Activated CD8-positive, alpha-beta memory T cell treated with anti-CD3 and anti-CD28 coated beads for 24 hours (primary cell): ENCODE measurements at places on chromosomes 2 and 18.

- DNase-seq: no peak
These were observed 1281.7 kb upstream of the CELF4 start for GRCh38 chr18:38847326-38847725.

DNA sequence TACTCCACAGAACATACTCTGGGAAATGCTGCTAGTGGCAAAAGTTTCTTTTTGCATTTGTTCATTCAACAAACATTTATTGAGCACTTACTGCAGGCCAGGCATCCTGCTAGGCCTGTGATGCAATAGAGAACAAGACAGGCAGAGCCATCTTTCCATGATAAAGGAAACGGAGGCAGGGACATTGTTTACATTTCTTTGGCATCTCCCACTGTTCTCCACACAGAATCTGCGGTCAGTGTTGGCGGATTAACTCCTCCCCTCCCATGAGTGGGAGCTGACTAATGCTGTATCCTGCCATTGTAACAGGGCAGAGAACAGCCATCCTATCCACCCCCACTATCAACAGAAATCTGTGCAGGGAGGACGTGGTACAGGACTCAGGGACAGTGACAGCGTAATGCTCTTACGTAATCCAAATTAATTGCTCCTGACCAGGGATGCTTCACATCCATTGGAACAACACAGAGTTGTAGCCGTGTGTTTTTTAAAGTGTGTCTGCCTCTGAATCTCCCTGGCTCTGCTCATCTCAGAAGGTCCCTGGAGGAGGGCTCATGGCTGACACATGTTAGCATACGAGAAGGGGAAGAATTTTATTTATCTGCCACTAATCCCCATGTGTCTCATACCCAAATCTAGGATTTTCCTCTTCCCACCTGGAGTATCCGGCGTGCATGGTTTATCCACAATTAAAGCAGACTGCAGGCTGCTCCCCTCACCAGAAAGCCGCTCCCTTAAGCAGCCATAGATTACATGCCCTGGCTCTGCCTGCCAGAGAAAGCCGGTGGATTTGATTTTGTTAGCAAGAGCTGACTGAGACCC lies 32.3 kb downstream of the STEAP3 start:
- no peak for DNase-seq

GRCh38 chr2:7749895-7750559 lies 832.8 kb downstream of the RNF144A start:
- DNase-seq: no peak

DNA sequence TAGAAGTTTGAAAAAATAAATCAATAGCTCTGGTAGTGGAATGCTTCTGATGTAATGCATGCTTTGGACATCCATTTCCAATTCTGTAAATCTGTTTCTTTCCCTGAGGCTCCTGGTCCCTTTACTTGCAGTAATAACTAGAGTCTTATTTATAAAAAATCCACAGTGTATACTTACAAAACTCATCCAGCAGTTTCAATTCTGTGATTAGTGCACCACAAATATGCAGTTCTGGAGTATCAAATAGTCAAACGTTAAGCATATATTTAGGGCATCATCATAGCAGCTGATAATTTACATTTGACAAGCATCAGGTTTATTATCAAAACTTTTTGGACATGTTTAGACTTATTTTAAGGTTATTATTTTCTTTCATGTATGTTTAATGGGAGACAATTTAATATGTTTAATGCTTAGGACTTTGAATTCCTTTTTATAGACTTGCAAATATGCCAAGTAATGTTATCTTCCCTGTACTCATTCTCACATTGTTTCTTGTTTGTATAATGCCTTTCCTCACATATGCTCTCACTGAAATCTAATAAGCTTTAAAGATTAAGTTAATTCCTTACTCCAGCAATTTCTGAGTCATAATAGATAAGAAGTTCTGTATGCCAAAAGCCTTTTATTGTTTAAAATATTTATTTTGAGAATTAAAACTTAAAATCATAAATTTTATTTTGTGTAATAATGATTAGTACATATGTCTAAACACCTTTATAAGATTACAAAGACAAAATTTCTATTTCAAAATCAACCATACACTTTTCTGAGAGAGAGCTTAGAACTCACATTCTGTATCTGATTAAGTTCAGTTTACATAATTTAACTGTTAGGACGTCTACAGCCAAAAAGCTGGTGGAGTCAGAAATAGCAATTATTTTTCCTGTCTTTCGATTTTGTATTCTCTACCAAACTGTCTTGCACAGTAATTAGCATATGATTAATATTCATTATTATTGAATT lies 341.5 kb upstream of the TMEFF2 start:
- no peak for DNase-seq

GRCh38 chr2:181882246-181883020 lies 9.1 kb upstream of the ITPRID2 start:
- DNase-seq: no peak

DNA sequence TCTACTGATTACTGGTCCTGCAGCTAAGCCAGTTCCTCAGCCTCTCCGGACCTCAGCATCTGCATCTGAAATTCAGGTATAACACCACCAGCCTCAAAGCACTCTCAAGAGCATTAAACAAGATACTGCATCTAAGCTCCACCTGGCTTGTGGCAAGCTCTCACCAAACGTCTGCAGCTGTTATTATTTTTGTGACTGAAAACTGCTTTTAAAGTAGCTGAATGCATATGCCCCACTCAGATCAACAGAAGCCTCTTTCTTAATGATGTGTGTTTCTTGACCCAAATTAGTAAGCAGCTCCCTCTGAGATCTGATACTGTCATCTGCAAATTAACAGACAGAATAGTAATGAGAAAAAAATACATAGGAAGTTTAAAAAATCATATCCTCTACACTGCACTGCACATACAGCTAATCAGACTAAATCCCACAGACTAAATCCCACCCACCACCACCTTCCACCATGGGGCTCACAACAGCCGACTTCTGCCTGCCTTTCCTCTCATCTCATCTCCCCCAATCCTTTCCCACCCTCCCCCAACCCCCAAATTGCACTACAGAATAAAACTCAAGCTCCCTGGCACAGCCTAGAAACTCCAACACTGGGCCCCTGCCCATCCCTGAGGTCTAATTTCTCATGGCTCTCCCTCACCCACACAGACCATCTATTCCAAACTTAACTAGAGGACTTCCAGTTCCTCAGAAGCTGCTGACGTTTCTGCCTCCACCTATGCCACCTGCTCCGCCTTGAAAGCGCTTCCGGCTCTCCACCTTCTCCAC lies 52.9 kb downstream of the TMEM163 start:
- DNase-seq: no peak

DNA sequence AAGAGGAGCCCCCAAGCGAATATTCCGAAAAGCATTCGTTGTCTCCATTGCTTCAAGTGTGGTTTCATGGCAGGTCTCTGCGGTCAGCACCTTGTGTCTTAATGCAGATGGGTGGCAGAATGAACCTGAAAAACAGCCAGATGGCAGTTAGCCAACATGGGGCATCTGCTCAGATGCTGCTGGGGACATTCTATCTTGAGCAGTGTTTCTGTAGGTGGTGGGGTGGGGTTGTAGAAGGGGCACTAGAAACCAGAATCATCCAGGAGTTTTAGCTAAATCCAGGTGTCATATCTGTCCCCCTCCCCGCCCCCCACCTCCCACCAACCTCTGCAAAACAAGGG lies 42.1 kb downstream of the ST6GAL2 start:
- no peak for DNase-seq

DNA sequence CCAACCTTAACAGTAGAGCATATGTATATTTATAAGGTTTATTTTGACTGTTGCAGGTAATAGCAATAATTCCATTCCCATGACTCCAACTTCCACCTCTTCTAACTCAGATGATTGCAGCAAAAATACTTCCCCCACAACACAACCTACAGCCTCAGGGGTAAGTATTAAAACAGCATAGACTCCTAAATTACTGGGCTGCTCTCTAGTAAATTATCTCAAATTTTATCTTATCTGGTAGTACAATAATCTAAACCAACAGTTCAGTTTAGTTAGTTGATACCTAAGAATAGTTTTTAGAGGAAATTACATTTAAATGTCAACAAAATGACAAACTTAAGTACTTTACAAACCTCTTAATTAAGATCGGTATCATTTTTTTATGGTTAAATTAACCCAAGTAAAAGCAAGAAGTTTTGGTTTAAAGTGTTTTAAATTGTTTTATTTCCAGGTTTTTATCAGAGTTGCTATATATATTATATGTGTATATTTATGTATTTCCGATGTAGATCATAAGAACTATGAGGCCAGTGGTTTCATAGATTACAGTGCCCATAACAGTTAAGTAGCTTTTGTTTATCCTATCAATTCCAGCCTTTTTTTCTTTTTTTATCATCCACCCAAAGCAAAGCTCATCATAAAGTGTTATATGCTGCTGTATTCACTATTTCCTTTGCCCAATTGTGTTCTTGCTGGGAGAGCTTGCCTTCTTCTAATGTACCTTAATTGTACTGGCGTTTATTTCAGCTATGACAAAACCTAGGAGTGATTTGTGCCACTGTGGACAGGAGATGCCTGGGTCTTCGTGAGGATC lies 13.7 kb downstream of the GATA6 start:
- DNase-seq: no peak

DNA sequence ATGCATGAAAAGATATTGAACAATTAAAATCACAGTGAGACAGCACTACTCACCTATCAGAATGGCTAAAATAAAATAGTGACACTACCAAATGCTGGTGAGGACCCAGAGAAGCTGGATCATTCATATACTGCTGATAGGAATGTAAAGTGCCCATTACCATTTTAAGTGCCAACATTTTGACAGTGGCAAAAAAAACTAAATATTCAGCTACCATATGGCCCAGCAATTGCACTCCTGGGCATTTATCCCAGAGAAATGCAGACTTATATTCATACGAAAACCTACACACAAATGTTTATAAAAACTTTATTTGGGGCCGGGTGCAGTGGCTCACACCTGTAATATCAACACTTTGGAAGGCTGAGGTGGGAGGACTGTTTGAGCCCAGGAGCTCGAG lies 47.6 kb downstream of the FBXO36 start:
- DNase-seq: no peak

DNA sequence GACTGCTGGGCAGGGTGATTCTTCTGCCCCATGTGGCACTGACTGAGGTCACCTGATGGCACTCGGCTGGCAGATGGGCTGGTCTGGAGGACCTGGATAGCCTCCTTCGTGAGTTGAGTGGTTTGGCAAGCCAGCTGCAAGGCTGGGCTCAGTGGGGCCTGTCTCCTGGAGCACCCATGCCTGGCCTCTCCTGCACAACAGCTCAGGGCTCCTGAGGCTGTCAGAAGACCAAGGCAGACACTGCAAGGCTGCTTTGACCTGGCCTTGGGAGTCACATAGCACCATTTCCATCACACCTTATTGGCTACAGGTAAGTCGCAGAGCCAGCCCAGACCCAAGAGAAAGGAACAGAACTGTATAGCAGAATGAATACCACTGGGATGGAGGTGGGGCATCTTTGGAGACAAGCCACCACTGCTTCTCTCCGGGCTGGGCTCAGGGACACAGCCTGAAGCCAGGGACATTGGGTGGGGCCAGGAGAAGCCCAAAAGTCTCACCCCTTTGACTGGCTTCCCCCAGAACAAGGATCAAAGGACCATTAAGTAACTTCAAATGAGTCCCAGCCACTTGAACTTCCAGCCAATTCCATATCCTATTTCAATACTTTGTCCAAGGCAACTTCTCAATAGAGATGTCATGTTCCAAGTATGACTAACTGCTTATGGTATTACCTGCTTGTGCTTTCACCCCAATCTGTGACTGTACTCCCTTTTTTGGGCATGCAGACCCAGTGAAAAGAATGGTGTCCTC lies 156.3 kb downstream of the CABLES1 start:
- DNase-seq: no peak

DNA sequence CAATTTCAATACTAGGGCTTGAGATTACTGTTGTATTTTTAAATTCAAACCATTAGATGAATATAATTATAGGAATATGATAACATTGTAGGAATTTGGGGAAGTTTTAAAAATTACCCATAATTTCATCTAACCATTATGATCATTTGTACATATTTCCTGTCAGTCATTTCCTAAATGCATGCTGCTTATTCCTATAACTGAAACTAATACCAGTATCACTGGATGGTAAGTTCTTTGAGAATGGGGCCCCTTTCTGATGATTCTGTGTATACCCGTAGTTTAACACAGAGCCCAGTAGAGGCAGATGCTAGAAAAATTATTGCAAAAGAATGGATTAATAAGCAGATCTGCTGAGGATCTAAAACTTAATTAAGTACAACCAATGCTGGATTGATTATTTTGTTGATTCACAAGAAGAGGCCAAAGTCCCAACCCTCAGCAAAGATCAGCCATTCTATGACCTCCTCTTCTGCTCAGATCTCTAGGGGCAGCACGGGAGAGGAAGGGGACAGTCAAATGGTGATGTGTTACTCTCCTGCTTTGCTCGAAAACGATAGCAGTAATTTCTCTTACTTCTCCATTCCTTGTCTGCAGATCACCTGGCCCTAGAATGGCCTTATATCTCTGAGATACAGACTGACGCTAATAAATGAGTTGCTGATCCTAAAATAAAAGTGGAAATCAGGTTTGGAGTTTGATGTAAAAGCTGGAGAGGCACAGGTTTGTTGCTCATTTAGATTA lies 69.5 kb upstream of the PELI1 start:
- DNase-seq: no peak
